ENCODE measurements at places on chromosomes 6 and 20.
A peak's percentile ranks its signal among the peaks of the same experiment; 100 is the strongest.

- DNase-seq, result no peak
Observed at GRCh38 chr6:8085053-8085511, 17.3 kb downstream of the EEF1E1 start.

GRCh38 chr6:103280417-103280816, 1579.3 kb downstream of the HACE1 start:
- DNase-seq, result no peak

- DNase-seq, result peak; percentile 65
Observed at GRCh38 chr6:145025488-145025887, 709.8 kb downstream of the EPM2A start.

DNA sequence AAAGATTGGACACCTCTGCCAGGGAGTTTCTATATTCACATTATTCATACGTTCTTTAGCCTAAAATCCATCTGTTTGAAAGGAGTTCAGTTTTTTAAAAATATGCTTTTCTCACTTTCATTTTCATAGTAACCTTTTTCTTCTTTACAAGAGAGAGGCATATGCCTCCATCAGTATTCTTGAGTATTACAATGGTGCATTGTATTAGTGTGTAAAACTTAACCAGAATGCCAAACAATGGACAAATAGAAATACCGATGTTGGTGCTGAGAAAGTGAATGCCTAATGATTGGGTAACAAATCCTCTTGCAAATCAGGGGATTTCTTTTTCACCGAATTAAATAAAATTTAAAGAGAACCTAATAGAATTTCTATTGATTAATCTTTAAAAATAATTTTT, 163.2 kb upstream of the LAMA2 start:
- no peak for DNase-seq

DNA sequence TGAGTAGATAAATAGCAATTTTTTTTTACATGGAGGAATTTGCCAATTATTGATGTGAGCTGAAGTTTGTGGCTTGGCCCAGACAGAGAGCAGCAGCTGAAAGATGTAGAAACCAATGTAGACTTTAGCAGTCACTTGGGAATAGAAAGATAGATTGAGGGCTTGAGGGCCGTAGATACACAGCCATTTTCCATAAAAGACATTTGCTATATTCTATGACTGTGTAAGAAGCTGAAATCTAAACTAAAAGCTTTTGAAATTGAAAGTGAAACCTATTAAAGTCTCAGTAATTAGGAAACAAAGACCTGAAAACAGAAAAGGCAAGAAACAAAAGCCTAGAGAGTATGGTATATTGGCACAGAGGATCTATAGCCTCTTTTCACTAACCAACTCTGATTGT, 332.7 kb downstream of the CENPW start:
- DNase-seq, result no peak

DNA sequence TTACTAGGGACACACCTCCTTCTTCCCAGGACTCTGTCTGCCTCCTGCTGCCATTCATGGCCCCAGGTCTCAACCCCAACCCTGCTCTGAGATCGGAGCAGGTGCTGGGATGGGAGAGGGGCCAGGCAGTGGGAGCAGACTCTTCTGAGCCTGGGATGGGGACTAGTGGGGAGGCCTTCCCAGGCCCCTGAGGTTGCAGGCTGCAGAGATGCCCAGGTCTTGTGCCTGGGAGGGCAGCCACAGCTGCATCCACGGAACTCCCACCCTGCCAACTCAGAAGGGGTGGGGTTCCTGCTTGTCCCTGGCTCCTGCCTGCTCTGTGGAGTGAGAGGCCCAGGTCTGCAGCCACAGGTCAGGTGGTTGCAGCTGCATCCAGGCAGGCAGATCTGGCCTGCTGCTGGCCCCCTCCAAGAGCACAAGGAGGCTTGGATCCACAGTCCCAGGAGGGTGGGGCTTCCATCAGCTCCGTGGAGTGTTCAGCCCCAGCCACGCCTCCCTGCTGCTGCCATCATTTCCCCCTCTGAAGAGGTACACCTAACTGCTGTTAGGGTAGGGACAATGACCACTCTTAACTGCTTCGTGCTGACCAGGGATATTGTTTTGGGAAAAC, 2.9 kb upstream of the SLC22A1 start:
- DNase-seq, result no peak

DNA sequence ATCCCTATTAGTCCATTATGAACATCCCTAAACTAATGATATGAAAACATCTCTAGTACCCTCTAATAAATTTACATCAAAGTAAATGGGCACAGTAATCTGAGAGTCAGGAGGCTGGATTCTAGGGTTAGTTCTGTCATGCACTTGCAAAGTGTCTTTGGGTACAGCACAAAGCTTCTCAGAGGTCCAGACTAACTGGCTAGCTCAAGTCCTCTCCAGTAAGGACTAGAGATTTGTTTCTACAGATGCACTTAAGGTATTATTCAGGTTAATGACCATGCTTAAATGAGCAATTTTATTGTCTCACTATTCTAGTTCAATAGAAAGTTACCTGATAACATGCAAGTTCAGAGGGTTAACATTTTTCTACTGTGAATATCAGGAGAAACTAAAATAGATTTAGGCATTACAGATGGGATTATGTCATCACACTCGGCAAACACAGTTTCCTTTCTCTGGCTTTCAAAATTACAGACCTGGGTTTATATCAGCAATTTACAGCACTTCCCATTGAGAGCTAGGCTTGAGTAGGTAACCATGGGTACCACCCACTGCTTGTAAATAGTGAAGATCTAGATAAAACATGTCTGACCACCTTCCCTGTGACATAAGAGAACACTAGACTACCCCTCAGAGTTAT, 402.9 kb upstream of the RUNX2 start:
- DNase-seq, result peak; percentile 73
